Stimulated activated CD4-positive, alpha-beta T cell treated with anti-CD3 and anti-CD28 coated beads, TNF-alpha, amount 100 ng/mL, for 1 hour (primary cell): ENCODE measurements at places on chromosomes 2 and 18.

GRCh38 chr2:171509945-171510731 lies 12.1 kb upstream of the CYBRD1 start:
- no peak for DNase-seq

DNA sequence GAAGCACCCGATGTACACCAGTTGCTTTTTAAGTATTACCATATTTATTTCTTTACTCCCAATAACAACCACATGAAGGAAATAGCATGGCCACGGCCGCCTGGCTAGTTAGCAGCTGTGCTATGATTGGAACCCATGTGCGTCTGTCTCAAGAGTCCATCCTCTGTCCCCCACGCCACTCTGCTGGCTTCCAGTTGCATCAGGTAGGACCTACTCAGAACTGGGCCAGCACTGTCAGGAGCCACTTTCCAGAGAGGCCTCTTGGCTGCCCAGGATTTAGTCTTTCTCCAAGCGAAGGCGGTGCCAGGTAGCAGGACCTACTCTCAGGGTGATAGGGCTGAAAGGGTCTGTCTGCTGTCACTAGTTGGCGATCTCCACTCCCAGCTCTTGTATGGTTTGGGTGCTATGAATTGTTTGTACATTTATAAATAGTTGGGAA lies 22.1 kb downstream of the ASB18 start:
- DNase-seq: no peak

DNA sequence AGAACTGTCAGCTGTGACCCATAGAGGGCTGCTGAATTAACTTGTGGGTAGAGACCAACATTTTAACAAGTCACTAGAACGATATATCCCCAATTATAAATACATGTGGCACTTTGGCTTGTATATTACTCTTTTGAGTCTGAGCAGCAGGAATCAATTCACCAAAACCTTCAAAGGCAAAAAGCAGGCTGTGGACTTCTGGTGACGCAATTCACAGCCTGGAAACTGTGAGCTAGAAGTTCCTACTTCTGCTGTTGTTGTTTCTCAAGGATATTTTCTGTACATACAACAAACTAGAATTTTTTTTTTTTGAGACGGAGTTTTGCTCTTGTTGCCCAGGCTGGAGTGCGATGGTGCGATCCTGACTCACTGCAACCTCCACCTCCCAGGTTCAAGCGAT lies 37.3 kb downstream of the PTCD3 start:
- DNase-seq: no peak

DNA sequence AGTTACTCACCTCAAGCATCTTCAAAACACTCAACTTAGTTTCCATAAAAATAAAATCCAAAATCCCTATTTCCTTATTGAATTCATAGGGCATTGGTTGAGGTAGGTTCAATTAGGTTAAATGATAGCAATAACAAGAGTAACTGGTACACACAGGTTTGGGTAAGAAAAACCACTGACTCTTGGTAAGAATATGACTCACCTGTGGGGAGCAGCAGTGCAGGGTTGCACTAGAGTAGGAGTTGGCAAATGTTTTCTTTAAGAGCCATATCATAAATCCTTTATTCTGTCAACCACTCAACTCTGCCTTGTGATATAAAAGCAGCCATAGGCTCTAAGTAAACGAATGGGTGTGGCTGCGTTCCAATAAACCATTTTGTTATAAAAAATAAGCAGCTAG lies 71.4 kb upstream of the CDH20 start:
- DNase-seq: no peak

DNA sequence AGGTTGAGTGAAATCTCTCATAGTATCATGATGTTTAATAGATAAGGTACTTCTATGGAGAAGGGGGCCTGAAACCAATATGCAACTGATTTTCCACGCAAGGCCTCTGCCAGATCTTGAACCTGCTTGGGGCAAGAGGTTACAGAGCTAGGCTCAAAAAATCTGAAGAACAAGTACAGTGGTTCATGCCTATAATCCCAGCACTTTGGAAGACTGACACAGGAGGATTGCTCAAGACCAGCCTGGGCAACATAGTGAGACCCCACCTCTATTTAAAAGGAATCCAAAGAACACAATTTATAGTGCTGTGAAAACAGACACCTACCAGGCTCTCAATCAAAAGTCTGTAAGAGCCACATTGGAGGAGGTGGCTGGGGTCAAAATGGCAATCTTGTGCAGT lies 28.6 kb downstream of the HADHA start:
- no peak for DNase-seq

GRCh38 chr2:36178384-36178783 lies 177.2 kb upstream of the CRIM1 start:
- no peak for DNase-seq
